Neural crest cell (in vitro differentiated cells): ENCODE measurements at places on chromosomes 12 and 14.

DNA sequence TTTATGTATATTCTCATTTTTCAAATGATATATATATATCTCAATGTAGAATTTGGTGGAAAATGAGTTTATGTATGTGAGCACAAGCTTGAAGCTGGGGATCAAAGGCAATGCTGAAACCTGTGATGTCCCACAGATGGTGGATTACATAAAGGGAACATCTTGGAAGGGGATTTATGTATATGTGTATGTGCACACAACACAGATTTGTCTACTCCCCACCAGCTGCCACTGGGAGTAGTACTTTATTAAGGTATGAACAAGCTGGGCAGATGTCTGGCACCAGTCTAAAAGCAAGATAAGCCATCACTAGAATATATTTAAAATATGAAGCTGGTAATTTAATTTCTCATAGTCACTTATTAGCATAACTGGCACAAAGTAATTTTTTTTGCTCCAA lies 895.6 kb downstream of the SLC6A15 start:
- no peak for DNase-seq

GRCh38 chr12:129887101-129887500 lies 16.7 kb downstream of the TMEM132D start:
- no peak for DNase-seq

- DNase-seq = no peak
Observed at GRCh38 chr12:20627001-20627588, 68.0 kb upstream of the SLCO1C1 start.

- DNase-seq = no peak
Observed at GRCh38 chr14:52023518-52023917, 34.2 kb downstream of the RTRAF start.

GRCh38 chr14:90629471-90629870 lies 186.8 kb downstream of the TTC7B start:
- DNase-seq = no peak

DNA sequence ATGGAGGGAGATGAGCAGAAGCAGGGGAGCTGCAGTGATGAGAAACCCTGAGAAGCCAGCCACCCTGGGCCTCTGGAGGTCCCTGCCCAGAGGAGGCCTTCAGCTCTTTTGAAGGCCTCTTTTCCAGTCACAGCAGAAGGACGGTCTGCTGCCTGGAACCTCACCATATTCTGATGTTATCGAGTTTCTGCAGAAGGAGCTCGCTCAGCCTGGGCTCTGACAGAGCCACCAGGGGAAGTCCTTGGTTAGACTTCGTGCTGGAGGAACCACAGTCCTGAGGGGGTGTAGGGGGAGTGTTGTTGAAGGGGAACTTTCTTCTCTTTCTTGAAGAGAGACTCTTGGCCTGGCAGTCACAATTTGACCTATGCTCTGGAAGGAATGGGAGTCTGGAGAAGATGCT lies 25.1 kb upstream of the BATF start:
- no peak for DNase-seq

DNA sequence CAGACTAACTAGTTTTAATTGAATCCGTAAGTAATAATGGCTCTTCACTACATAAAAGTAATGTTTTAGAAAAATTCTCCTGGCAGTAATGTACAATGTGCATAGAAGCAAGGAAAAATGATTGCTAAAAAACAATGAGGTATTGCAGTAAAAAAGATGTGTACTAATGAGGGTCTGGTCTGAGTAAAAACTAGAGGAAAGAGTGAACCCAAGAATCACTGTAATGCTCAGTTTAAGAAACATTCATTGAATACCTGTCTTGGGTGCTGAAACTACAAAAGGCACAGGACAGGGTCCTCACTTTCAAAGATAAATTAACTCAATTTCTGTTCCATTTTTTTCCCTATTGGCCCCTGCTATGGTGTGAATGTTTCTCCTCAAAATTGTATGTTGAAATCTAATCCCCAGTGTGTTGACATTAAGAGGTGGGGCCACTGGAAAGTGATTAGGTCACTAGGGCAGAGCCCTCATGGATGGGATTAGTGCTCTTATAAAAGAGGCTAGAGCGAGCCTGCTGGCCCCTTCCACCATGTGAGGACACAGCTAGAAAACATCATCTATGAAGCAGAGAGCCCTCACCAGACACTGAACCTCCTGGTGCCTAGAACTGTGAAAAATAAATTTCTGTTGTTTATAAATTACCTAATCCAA lies 51.6 kb downstream of the RPS6KA5 start:
- DNase-seq = no peak

DNA sequence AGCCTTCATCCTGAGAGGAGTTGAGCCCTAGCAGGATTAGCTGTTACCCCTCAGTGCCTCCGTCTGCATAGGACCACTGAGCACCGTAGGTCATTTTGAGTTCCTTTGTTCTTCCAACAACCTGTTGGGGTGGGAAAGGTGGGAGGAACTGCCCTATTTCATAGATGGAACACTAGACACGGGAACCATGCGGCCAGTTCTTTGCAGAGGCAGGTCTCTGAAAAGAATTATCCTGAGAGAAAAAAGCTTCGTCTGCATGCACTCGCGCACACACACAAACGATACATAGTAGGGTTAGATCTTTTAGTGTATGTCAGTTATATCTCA lies 28.5 kb downstream of the TRAFD1 start:
- DNase-seq = no peak

DNA sequence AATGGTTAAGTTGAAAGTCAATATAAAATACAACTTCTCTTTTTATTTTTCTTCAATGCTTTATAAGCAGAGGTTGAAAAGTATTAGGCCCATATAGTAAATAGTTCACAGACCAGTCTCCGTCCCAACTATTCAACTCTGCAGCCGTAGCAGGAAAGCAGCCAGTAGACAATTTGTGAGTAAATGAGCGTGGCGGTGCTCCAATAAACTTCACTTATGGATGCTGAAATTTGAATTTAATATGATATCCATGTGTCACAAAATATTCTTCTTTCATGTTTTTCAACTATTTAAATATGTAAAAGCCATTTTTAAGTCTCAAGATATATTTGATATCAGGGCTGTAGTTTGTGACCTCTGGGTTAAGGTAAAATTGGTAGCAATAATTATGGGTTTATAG lies 17.7 kb downstream of the LIN7A start:
- no peak for DNase-seq

GRCh38 chr12:121626853-121627640 lies 717 bp downstream of the ORAI1 start:
- peak; percentile 50 for DNase-seq

DNA sequence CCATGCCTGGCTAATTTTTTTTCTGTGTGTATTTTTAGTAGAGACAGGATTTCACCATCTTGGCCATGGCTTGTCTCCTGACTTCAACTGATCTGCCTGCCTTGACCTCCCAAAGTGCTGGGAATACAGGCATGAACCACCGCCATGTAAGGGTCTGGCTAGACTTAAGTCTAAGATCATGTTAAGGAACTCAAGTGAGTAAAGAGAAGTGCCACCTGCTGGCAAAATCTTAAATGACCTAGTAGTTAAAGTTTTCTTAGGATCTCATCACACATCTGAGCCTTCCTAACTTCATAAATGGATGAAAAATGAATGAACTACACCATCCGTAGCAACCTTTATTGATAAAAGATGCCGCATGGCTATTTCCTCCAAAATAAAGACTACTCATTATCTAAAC lies 1.7 kb upstream of the C12orf56 start:
- no peak for DNase-seq

DNA sequence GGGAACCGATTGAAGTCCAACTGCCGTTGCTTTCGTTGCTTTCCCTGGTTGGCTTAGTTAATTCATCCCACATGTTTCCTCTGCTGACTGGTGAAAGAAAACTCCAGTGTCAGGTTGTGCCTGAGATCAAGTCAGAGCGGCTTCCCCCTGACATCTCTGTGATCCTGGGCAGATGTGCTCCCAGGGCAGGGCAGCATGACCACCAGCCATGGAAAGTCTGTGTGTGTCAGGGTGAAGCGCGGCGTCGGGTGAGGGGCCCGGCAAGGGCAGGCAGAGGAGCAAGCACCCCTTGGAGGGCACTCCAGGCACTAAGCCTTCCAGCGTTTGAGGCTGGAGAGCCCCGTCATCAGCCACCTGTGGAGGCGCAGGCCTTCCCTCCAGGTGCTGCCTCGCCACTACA lies 54.5 kb upstream of the IGF1 start:
- no peak for DNase-seq

DNA sequence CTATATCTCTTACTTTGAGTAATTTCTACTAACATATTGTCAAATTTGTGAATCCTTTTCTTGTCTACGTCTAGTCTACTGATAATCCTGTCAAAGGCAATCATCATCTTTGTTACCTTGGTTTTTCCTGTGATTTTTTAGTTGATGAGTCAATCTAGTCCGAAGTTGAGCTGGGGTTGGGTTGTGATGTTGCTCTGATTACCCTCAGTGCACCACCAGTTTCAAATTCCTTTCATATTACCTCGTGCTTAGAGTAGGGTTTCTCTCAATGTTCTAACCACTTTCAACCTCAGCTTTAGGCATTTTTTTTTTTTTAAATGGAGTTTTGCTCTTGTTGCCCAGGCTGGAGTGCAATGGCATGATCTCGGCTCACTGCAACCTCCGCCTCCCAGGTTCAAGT lies 186.8 kb downstream of the BTG1 start:
- no peak for DNase-seq

GRCh38 chr12:68334132-68334531 lies 2.0 kb upstream of the MDM1 start:
- no peak for DNase-seq

DNA sequence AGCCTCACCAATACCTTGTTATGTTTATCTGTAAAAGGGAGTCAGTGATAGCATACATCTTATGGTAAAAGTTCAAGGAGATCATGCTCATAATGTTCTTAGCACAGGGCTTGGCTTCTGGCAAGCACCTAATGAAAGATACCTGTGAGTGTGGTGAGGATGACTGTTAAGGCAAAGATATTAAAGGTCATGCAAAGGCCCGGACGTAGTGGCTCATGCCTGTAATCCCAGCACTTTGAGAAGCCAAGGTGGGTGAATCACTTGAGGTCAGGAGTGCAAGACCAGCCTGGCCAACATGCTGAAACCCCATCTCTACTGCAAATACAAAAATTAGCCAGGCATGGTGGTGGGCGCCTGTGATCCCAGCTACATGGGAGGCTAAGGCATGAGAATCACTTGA lies 425.9 kb upstream of the TBX3 start:
- DNase-seq = no peak

- no peak for DNase-seq
Observed at GRCh38 chr12:121464331-121464730, 64.4 kb downstream of the RNF34 start.

DNA sequence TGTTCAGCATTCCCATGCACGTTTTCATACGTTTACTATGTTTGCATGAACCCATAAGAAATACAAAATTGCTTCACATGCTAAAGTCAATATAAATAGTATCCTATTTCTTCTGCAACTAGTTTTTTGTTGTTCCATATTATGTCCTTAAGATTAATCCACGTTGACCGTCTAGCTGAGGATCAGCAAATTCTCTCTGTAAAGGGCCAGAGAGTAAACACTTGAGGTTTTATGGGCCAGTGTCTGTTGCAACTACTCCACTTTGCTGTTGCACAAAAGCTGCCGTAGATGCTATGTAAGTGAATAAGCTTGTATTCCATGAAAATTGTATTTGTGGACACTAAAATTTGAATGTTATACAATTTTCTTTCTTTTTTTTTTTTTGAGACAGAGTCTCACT lies 21.1 kb upstream of the PITPNM2 start:
- no peak for DNase-seq

GRCh38 chr14:90406384-90406798 lies 9.6 kb downstream of the CALM1 start:
- DNase-seq = no peak
